Left renal pelvis (tissue), 4 donors: ENCODE measurements at places on chromosomes 3 and 15. TPM values are rescaled to one million over a fixed set of nuclear protein-coding genes. Genes with fewer than 3 reads are reported as not detected.

- no peak for DNase-seq
Observed at GRCh38 chr3:127539366-127540060, 51.0 kb downstream of the TPRA1 start.

ZNF80 gene
- not detected for polyA plus RNA-seq

DNA sequence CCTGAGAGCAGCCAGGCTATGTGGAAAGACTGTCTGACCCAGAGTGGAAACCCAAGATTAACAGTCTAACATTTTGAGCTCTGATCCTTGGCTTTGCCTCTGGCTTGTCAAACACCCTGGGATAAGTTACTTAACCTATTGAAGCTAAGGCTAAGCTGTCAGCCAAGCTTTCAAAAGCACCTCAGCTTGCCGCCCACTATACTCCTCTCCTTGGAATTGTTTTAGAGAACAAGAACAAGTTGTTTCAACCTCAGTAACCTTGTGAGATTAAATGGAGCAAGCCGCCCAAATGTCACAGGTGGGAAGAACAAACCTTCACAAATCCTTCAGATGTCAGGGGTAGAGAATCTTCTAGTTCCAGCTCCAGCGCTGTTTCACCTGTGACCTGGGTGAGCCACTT lies 235.1 kb downstream of the RYR3 start:
- DNase-seq = no peak

POPDC2 gene
- 2.7 TPM for polyA plus RNA-seq

GOLGA8T gene
- polyA plus RNA-seq = not detected

PCOLCE2 gene
- 68.7 TPM for polyA plus RNA-seq

DNA sequence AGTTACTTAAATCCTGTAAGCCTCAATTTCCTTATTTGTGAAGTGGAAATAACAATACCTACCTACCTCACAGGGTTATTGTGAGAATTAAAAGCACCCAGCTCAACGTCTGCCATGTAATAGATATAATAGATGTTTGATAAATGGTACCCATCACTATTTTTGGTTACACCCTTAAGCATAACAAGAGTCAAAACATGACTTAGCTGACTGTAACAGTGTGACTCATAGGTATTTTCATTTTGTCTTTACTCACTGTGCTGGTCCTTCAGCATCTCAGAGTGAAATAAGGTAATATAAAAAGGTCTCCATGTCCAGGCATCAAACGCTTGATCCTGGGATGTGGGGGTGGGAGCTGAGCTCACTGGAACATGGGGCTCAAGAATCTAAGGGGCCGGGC lies 3.1 kb downstream of the CPLX3 start:
- DNase-seq = no peak

DNA sequence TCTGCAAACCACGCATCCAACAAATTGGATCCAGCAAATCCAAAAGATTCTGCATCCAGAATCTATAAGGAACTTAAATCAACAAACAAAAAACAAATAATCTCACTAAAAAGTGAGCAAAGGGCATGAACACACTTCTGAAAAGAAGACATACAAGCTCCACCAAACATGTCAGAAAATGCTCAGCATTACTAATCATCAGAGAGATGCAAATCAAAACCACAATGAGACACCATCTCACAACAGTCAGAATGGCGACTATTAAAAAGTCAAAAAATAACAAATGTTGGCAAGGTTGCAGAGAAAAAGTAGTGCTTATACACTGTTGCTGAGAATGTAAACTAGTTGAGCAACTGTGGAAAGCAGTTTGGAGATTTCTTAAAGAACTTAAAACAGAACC lies 21.6 kb upstream of the SLC25A36 start:
- DNase-seq = no peak

FAM98B gene
- 74.4 TPM for polyA plus RNA-seq

- no peak for DNase-seq
Observed at GRCh38 chr3:30324587-30324986, 281.8 kb upstream of the TGFBR2 start.

DNA sequence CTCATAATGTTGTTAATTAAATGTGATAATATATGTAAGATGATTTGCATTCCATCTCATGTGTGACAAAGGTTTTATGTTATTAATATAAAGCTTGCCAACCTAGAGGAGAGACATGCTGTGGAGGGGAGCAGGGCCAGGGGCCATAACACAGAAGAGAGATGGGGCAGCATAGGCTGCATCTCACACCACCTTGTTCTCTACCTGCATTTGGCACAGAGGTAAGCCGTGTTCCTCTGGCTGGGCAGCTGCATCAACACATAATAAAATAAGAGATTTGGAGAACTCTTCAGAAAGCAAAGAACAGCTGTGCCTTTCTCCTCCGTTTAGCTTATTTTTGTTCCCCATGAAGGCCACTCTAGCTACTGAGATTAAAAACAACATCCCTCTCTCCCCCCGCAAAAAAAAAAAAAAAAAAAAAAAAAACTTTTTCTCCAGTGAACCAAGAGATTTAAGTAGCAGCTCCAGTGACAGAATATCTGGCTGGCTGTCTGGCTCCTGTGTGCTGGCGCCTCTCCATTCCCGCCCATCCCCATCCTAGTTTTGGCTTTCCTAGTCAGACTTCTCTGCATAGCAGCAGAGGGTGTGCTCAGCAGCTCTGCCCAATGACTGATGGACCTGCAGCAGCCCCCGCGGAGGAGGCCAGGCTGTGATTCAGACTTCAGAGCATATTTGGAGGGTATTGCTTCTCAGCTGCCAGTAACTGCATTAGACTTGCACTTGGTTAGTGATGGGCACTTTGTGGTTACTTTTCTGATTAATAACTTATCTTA lies 52.2 kb upstream of the STXBP5L start:
- no peak for DNase-seq

DNA sequence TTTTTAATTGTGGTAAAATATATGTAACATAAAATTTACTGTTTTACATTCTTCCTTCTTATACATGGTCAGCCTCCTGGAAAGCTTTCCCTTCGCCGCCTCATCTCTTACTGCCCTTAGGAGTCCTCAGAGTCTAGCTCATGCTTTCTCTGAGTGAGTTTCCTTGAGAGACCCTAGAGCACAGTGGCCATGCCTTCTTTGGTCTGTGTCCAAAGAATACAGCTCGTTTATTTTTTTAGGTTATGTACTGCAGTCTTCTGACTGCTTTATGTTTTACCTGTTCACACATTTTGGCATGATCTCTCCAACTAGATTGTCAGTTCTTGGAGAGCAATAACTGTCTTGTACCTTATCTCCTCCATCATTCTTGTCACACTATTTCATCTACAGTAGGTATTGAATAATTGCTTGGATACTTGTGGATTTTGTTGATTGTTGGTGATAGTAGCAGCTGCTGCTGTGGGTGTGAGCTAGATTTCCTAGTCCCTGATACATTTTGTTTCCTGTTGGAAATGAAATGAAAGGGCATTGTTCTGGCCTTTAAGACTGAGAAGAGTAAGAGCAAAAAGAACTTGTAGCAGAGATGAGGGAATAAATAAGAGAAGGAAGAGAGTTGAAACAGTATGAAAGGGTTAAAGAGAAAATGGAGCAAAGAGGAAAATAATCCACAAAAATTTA lies 10.9 kb downstream of the ARIH2 start:
- no peak for DNase-seq

- no peak for DNase-seq
Observed at GRCh38 chr15:86009727-86010126, 69.9 kb upstream of the AGBL1 start.

FMN1 gene
- 1.5 TPM for polyA plus RNA-seq

CACNA1D gene
- polyA plus RNA-seq = 5.7 TPM

NANOGP8 gene
- 0.35 TPM for polyA plus RNA-seq

HIGD2B gene
- polyA plus RNA-seq = not detected
